ENCODE measurements at places on chromosomes 12 and 14. TPM values are rescaled to one million over a fixed set of nuclear protein-coding genes. Genes with fewer than 3 reads are reported as not detected.

IL22 gene
- not detected for total RNA-seq

ACOT6 gene
- not detected for total RNA-seq

GNG2 gene
- total RNA-seq: 3.3 TPM

DNA sequence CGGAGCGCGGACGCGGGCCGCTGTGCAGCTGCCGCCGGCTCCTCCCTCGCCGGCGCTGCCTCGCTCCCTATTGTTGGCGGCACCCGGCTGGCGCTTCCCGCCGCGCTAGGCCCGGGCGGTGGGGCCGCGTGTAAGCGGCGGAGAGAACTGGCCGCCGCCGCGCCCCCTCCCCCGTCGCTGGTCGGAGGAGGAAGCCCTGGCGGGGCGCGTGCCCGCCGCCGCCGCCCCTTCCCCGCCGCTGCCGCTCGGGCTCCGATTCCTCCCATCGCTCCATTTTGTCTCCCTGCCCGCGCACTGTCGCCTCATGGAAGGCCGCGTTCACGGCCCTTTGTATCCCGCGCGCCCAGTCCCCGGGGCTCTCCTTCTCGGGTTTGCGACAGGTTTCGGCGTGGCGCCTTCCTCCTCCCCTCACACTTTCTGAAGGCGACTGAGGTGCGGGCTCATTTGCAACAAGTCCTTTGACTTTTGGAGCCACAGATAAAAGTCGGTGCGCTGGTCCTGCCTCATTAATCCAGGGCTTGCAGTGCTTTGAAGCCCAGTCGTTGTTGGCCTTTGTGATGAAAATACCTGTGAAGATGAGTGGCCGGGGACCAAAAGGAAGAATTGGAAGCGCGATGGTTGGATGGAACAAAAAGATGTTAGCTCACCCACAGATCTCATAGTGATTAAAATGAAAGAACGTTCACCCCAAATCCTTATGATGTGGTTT lies 707 bp downstream of the CPSF6 start:
- peak; percentile 32 for DNase-seq

DNA sequence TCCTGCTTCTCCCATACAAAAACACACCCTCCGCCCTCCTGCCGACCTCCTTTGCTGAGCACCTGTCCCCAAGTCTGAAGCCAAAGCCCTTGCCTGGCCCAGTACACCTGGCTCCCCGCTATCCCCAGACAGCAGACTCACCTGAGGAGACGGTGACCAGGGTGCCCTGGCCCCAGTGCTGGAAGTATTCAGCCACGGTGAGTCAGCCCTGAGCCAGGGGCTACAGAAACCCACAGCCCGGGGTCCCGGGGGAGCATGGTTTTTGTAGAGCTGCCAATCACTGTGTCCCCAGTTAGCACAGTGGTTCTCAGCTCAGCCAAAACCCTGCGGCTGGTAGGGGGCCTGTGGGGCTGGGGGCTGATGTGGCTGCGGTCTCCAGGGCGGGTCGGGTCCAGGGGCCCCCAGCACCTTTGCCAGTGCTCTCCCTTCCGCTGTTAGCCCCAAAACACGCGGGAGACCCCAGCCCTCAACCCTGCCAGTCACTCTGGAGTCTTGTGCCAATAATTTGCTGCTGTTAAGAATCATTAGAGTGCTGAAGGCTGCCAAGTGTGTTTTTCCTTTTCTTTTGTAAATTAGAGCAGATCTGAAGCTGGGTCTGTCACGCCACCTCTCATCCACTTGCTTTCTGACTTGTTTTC lies 339.0 kb downstream of the TMEM121 start:
- no peak for DNase-seq

- DNase-seq: no peak
These were observed 88.5 kb downstream of the GXYLT1 start for GRCh38 chr12:42056130-42056529.

DNA sequence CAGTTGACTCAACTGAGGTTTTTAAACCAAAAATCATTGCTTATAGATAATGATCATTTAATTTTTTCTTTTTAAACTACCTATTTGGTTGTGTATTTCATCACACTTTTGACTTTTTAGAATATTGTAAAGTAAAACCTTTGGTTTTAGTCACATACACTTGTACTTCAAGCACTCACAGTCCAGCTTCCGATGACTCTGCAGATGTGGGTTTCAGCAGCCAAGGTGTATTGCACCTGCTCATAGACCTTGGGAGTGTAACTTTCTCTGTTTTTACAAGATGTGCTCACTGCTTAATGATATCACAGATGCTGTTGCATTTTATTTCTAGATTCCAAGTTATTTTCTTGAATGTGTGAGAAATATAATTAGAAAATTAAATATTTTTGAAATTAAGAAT lies 188.3 kb upstream of the SLC38A2 start:
- DNase-seq: no peak

Measured in HT1080 (cell line).